ENCODE measurements at places on chromosomes 13 and 19.

GRCh38 chr13:54928071-54928470 lies 1899.5 kb downstream of the OLFM4 start:
- no peak for DNase-seq

DNA sequence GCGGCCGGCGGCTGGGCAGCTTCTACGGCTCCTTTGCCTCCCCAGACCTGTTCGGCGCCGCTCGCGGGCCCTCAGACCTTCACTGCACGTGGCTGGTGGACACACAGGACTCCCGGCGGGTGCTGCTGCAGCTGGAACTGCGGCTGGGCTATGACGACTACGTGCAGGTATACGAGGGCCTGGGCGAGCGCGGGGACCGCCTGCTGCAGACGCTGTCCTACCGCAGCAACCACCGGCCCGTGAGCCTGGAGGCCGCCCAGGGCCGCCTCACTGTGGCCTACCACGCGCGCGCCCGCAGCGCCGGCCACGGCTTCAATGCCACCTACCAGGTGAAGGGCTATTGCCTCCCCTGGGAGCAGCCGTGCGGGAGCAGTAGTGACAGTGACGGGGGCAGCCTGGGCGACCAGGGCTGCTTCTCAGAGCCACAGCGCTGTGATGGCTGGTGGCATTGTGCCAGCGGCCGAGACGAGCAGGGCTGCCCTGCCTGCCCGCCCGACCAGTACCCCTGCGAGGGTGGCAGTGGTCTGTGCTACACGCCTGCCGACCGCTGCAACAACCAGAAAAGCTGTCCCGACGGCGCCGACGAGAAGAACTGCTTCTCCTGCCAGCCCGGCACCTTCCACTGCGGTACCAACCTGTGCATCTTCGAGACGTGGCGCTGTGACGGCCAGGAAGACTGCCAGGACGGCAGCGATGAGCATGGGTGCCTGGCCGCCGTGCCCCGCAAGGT lies 11.6 kb downstream of the LRP3 start:
- no peak for DNase-seq

DNA sequence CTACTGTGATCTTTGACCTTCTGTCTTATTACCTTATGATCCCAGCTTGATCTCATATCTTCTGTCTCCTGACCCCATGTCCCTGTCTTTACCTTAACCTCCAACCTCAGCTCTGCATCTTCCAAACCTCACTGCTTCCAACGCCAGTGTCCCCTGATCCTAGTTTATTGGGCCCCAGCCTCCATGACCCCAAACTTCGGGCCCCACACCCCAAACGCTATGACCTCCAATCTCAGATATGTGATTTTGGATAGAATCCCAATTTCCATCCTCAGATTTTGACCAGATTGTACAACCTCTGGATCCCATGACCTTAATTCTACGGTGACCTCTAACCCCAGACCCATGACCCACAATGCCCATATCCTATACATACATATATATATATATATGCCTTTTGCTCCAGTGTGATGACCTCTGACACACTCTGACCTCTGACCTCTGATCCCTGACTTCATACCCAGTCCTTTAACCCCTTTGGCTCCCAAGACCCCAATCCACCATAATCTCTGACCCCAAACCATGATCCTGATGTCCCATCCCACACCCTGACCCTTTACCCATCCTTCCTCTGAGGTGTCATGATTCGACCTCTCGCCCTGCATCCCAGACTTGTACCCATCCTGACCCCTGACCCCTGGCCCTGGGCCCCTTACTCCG lies 3.5 kb downstream of the KLK12 start:
- no peak for DNase-seq

DNA sequence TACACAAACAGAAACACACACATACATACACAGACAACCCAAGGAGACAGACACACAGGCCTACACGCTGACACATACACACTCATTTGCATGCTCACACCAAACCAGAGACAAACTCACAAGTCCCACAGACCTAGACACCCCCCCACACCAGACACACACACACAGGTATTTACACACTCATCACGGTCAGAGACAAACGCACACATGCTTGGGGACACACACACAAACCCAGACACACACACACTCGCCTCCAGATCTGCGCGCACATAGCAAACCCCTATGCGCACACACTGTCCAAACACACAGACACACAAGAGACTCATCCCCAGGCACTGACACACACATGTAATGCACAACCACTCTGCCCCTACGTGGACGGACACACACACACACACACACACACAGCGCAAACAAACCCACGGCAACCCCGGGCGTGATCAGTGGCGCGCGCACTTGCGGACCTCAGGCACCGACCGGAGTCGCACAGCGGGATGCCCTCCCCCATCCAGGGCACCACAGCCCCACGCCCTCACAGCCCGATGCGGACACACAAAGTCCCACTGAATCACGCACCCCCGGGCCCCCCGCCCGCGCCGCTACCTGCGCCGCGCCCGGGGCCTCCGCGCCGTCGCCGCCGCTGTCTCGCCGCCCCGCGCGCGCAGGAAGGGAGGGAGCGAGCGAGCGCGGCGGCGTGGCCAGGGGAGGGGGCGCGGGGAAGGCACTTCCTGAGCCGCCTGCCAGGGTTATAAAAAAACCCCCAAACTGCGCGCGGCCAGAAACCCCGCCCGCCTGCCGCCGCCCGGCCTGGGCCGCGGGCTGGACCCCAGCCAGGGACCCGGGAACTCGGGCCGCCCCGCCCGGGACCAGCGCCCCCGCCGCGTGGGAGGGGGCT lies at the start of gene ADAMTS10:
ADAMTS10 (minus strand) TSS at position 675 of the 895 bp plus-strand sequence. CDS start 5,005 bp downstream, outside the sequence.
- no peak for DNase-seq

DNA sequence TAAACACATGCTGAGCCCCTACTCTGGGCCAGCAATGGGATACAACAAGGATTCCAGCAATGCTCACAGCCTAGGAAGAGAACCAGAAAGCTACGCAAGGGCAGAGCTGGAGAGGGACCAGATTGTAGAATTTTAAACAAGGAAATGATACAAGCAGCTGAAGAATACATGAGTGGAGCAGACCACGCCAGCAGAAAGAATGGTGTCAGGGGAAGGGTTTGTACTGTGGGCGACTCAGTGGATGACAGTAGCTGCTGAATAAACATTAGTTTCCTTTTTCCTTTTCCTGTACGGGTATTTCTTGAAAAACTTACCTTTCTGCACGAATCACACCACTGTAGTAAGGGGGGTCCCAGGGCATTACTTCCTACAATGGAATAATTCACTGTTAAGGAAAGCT lies 30.7 kb downstream of the MIPEP start:
- DNase-seq: no peak

DNA sequence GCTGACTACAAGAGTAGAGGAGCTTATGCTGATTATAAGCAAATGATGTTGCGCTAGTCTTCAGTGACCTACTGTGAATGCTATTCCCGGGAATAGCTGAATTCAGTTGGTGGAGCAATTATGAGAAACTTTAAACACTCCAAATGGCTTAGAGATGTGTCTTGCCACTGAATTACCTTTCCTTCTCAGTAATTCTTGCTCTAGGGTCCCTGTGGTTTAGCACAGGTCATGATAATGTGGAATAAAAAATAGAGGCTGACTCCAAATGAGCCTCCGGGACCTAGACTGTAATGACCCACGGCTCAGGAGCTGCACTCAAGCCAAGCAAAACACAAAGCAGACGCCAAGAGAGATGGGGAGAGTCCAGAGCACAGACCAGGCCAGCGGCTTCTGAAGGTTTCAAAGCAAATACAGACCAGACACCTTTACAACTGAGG lies 124.7 kb downstream of the RGCC start:
- no peak for DNase-seq

DNA sequence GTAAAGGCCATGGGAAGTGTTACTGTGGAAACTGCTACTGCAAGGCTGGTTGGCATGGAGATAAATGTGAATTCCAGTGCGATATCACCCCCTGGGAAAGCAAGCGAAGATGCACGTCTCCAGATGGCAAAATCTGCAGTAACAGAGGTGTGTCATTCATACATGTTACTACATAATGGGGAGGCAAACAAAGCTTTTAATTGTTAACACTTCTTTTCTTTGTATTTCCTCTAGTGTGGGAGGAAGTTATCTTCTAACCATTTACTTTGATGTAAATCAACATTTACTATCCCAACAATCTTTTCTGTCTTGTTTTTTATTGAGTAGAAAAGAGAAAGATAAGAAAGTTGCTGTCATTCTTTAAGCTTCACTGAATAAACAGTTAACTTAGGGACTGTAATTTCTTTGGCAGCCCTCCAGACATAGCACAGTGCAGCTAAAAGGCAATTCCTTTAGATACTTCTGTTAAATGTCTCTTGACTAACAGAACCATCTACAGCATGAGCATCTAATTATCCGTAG lies 126.9 kb downstream of the ITGBL1 start:
- no peak for DNase-seq

DNA sequence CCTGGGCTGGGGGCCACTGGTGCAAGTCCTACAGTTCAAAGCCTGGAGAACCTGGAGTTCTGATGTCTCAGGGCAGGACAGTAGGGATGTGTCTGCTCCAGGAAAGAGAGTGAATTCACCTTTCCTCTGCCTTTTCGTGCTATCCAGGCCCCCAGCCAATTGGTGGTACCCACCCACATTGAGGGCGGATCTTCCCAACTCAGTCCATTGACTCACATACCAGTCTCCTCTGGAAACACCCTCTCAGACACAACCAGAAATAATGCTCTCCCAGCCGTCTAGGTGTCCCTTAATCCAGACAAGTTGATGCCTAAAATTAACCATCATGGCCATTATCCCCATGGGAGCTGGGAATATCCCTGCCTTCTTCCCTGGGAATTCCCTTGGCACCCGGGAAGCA lies 38.8 kb upstream of the CHST8 start:
- DNase-seq: no peak

GRCh38 chr19:48502350-48503018 lies 9.2 kb downstream of the LMTK3 start:
- peak; percentile 29 for DNase-seq

- no peak for DNase-seq
These were observed at the start of gene KLHL26 for GRCh38 chr19:18636969-18637629. TSS of gene KLHL26 (plus strand) at chr19:18637028. CDS start at chr19:18637055, 27 bp downstream.

- DNase-seq: no peak
These were observed 154.5 kb upstream of the SOX1 start for GRCh38 chr13:111912453-111912866.

GRCh38 chr19:34662919-34663318 lies 14.0 kb downstream of the SCGB2B2 start:
- no peak for DNase-seq

DNA sequence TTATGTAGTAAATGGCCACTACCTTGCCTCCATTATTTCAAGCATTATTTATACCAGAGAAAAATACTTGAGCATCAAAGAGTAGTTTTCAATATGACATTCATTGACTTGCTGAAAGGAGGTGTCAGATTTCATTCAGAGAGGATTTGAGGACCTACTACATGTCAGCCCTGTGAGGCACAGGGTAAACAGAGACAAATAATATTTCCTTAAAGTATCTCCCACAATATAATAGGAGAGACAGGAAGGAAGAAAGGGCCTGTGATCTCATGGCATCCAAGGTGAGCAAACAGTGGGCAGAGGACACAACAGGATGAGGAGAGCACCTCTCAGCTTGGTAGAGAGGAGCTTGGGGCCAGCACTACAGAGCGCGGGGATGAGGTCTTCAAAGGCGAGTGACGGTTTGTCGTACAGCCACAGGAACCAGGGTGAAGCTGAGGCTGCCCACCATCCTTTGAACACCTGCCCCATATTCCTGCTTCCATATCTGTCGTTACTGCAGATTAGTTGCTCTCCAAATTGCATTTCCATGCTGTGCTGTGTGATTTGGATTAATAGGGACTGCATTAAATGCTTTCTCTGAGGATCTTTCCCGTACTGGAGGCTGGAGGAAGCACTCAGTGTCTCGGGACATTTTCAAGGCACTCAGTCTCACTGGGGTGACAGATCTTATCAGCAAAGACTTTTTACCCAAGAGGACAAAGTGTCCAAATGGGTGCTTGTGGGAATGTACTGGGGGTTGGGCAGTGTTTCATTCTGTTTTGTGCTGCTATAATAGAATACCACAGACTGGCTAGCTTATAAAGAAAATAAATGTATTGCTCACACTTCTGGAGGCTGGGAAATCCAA lies 59.2 kb downstream of the GJA3 start:
- DNase-seq: no peak

DNA sequence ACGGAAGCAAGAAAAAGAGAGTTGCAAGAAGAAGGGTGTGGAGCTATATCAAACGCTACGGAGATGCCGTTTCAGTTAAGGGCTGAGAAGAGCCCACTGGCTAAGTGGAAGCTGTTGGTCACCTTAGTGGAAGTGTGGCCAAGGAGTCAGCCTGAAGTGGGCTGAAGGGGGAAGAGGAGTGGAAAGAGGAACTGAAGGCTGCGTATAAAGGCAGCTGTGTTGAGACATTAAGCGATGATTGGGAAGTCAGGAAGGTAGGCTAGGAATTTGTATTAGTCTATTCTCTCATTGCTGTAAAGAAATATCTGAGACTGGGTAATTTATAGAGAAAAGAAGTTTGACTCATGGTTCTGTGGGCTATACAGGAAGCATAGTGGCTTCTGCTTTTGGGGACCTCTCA lies 14.1 kb upstream of the FRY start:
- DNase-seq: no peak

DNA sequence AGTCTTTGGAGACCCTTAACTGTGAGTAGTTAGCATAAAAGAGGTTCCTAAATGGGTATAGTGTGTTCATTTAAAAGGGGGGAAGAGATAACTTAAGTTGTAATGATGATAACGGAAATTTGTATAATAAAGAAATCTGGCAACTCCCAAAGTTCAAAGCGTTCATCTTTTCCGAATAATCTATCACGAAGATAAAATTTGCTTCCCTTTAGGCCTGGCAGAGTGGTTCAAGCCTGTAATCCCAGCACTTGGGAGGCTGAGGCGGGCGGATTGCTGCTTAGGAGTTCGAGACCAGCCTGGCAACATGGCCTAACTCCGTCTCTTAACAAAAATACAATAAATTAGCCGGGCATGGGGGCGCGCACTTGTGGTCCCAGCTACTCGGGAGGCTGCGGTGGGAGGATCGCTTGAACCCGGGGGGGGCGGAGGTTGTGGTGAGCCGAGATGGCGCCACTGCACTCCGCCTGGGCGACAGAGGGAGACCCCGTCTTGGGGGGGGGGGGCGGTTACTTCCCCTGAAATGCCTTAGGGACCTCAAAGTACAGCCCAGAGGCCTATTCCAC lies 934 bp downstream of the N4BP2L2 start:
- peak; percentile 7 for DNase-seq

- no peak for DNase-seq
These were observed 34.6 kb downstream of the CYP4F2 start for GRCh38 chr19:15863272-15863671.

DNA sequence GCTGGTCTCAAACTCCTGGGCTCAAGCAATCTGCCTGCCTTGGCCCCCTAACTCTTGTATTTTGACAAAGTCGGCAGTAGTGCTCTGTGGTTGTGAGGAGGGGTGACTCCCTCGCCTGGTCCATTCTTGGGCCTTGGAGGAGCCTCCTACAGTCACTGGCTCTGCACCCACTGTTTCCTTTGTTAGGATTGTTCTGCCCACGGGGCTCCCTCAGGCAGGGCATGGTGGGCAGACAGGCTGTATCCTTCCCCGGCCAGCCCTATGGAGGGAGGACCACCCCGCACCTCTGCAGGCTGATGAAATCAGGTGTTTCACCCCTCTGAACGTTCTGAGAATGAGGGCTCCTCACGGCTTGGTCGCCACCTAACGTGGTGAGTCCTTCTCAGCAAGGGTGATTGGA lies 9.2 kb downstream of the FCAR start:
- DNase-seq: no peak

GRCh38 chr13:100266026-100266425 lies 177.1 kb downstream of the PCCA start:
- no peak for DNase-seq

GRCh38 chr19:1432507-1432887 lies 5.7 kb upstream of the RPS15 start:
- no peak for DNase-seq
